ENCODE measurements at places on chromosomes 6 and 20. TPM values are rescaled to one million over a fixed set of nuclear protein-coding genes. Genes with fewer than 3 reads are reported as not detected.

FGD2 gene
- total RNA-seq = not detected

SLC26A8 gene
- total RNA-seq = not detected

DLL1 gene
- total RNA-seq = 1.4 TPM

SLC25A27 gene
- total RNA-seq = 36.9 TPM

NHSL1 gene
- 23.9 TPM for total RNA-seq

SALL4 gene
- 0.61 TPM for total RNA-seq

RIMS1 gene
- not detected for total RNA-seq

RBM39 gene
- 380 TPM for total RNA-seq
